ENCODE measurements at places on chromosomes 7 and 10. TPM values are rescaled to one million over a fixed set of nuclear protein-coding genes. Genes with fewer than 3 reads are reported as not detected.

DNA sequence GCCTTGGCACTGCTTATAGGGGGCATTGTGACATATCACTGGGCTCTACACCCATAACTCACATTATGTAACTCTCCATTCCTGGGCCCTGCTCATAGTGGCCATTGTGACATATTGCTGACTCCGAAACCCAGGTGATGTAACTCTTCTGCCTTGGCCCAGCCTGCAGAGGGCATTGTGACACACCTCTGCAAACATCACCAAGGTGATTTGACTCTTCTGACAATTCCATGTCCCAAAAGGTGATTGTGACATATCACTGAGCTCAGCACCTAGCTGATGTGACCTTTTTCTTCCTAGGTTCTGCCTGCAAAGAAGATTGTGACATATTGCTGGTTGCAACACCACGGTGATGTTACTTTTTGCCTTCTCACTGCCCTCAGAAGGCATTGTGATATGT is 36.5 kb upstream of the ZNF680 start:
- no peak for DNase-seq

DNA sequence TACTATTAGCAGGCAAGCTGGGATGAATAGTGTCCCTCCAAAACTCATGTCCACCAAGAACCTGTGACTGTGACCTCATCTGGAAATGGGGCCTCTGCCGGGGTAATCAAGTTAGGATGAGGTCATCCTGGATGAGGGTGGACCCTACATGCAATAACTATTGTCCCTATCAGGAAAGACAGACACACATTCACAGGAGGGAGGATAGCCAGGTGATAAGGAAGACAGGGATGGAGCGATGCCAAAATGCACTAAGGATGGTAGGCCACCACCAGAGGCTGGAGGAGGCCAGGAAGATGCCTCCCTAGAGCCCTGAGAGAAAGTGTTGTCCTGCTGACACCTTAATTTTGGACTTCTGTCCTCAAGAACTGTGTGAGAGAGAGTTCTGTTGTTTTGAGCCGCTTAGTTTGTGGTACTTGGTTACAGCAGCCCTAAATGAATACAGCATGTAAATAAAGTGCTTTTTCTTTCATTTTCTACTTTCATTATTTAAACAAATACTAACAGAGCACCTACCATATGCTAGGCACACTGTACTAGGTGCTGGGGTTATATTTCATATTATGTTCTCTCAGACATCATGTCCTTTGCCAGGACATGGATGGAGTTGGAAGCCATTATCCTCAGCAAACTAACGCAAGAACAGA is 111.9 kb downstream of the USP6NL start:
- no peak for DNase-seq

- no peak for DNase-seq
Observed at GRCh38 chr10:121624836-121625486, 26.7 kb upstream of the FGFR2 start.

DNA sequence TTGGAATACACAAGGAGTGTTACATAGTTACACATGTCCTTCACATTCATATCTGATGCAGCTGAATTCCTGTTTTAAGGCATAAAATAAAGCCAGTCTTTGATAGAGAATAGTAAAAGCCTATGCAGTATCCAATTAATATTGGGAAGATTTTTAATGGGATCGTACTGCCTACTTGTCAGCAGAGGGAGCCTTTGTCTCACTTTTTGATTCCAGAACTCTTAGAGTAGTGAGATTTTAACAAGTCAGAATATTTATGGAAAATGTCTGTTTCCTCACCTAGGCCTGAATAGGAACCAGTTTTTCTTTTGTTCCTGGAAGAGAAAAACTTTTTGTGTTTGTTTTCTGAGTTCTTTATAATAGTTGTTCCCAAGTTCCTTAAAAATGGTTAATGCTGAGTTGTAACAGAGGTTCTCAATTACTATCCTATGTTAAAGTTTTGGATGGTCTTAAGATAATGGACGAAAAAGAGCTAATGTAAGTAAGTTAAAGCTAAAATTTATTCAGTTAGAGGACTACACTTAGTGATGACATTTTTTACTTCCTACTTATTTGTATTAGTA is 114.0 kb downstream of the BBS9 start:
- peak; percentile 46 for DNase-seq

Gene SPDYE2
- not detected for total RNA-seq

GRCh38 chr10:50558371-50558770 is 65.4 kb downstream of the SGMS1 start:
- DNase-seq: no peak
